ENCODE measurements at places on chromosomes 16 and 17.
A peak's percentile ranks its signal among the peaks of the same experiment; 100 is the strongest.

DNA sequence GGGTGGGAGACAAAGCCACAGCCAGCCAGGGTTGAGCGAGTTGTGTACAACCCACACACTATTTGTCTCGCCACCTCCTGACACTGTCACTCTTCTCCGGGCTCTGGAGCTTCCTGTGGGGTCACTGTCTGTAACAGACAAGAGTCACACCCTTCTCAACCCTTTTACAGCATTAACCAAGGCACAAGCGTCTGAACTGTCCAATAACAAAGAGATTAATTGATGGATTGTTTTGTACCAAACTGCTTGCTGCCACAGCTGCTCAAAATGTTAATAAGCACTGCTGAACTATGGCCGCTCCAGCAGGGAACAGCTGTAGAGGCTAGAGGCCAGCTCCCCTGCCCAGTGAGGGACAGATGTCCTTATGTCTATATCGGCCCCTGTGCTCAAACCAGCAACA lies 25.2 kb upstream of the HYDIN start:
- DNase-seq: peak; percentile 67

GRCh38 chr17:38715216-38715943 lies 10.3 kb downstream of the MLLT6 start:
- DNase-seq: no peak

DNA sequence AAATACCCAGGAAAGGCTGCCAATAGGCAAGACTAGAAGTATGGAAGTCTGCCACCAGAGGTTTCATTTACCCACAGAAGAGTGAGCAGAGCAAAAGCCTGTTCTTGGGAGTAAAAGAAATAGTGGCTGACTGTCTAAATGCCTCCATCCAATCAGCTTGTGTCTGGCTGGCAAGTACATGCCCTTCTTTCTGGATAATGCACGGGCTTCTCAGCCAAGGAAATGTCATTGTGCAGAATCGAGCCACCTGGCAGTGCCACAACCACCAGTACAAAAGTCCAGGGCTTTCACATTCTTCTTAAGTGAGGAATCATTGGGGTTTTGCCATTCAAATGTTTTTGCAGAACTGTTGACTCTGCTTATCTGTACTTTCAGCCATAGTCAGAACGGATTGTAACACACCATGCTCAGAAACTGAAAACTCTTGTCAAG lies 10.1 kb upstream of the ERCC4 start:
- DNase-seq: no peak

DNA sequence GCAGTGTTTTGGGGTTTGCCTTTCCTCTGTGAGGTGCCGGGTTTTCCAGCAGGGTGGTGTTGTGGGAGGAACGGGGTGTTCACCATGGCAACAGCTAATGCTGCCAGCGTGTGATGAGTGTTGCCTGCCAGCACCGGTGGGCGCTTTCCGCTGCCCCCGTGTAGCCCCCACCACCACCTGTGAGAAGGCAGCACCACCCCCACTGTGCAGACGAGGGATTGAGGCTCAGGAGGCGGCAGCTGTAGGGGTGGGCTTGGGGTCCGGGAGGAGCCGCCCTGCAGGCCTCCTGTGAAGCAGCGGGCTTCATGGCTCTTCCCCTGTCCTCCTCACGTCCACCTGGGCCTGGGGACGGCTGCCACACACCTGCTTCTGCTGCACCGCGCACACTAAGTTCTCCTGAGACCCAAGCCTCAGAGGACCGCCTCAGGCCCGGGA lies 5.2 kb downstream of the RAB40C start:
- no peak for DNase-seq

DNA sequence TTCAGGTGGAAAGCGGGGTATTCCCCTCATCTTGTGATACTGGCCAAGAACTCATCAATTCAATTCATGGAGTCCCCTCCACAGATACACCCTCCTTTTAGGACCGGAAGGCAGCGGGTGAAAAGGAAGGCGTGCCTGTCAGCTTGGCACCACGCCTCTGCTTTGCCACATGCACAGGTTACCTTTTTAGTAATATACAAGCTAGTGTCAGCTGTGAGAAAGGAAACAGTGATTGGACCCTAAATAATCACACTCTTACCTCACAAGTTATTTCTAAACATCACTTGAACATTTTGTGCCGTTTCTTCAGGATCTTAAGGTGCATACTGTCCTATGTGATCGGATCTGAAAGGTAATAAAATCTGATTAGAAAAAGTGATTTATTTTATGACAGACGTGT lies 15.7 kb downstream of the ZDHHC7 start:
- no peak for DNase-seq

DNA sequence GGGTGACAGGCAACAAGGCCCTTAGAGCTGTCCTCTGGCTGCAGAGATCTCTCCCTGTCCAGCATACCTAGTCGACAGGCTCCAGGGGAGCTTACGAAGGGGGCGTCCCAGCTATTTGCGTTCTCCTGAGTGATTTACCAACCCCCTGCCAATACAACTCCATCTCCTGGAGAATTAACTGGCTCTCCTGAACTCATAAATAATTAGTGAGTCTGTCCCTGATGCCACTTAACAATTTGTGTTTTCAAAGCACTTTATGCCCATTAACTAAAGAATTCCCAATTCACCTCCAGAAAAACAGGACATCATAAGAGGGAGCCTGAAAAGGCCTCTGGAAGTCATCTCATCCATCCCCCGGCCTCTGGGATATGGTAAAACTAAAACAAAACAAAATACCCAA lies 26.7 kb downstream of the SDK2 start:
- no peak for DNase-seq

GRCh38 chr16:17063201-17064139 lies 407.3 kb downstream of the XYLT1 start:
- DNase-seq: no peak

- DNase-seq: no peak
Observed at GRCh38 chr16:14057878-14058382, 13.2 kb upstream of the MRTFB start.

- DNase-seq: peak; percentile 69
Observed at GRCh38 chr17:50482516-50482915, 3.9 kb downstream of the RSAD1 start.

GRCh38 chr17:47629826-47630225 lies 19.9 kb upstream of the KPNB1 start:
- DNase-seq: no peak

GRCh38 chr16:31194898-31195297 lies 7.7 kb downstream of the PYCARD start:
- DNase-seq: no peak

- no peak for DNase-seq
Observed at GRCh38 chr16:53291757-53292392, 142.4 kb upstream of the RBL2 start.

- DNase-seq: no peak
Observed at GRCh38 chr16:29696881-29697331, 17.9 kb downstream of the QPRT start.

DNA sequence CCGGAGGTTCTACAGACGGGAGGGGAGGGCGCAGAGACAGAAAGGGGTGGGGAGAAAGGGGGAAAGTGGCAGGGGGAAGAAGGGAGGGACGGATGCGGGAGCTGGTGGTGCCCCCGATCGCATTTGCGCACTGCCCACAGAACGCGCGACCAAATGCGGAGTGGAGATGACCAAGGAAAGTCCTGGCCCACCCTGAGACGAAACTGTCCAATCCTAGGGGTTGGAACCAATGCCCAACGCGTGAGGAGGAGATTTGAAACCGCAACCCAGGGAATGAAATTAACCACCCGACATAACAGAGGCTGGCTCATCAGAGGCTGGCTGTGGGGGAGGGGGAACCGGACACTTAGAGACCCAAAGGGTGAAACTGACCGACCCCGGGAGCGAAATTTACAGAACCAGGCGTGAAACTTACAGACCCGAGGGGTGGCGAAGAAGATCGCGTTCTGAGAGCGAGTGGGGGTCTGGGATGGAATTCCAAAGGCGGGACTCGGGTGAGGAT lies 1.4 kb downstream of the HES7 start:
- no peak for DNase-seq

DNA sequence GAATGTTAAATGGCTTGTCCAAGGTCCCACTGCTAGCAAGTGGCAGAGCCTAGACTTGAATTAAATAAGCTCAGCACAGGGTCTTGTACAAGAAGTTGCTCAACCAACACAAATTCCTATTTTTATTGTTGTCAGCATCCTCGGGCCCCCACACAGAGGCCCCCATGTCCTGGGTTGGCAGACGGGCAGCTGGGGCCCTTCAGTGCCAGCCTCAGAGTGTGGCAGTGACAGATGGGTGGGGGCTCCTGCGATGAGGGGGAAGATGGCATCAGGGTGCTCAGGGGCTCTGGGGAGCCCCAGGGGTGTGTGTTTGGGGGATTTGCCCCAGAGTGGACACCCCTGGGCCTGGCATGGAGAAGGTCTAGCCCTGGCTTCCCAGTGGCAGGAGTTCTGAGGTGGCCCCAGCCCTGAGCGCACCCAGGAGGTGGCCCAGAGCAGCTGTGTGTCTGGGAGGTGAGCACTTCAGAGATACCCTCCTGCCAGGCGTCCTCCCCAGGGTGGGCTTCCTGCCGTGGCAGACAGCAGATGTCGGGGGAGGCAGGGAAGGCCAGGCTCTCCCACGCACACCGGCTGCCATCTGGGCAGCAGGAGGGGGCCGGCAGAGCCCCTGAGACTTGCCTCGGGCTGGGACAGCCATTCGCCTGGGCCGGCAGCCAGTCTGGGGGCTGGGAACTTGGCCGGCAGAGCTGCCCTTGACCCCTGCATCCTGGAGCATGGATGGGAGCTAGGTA lies 150.8 kb downstream of the C16orf78 start:
- peak; percentile 19 for DNase-seq

DNA sequence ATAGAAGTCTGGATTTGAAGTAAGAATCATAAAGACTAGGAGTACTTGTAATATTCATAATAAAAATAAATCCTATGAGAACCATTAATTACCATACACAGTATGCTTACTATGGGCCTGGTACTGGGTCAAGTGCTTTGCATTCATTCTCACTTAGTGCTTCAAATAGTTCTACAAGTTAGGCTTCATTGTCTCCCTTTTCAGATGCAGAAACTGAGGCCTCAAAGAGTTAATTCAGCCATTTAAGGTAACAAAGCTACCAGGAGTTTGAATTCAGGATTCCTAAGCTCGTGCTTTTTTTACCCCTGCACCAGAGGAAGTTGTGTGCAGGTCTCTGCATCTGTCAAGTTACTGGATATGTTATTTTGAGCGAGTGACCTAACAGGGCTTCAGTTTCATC lies 1098.4 kb upstream of the EEF2KMT start:
- no peak for DNase-seq

DNA sequence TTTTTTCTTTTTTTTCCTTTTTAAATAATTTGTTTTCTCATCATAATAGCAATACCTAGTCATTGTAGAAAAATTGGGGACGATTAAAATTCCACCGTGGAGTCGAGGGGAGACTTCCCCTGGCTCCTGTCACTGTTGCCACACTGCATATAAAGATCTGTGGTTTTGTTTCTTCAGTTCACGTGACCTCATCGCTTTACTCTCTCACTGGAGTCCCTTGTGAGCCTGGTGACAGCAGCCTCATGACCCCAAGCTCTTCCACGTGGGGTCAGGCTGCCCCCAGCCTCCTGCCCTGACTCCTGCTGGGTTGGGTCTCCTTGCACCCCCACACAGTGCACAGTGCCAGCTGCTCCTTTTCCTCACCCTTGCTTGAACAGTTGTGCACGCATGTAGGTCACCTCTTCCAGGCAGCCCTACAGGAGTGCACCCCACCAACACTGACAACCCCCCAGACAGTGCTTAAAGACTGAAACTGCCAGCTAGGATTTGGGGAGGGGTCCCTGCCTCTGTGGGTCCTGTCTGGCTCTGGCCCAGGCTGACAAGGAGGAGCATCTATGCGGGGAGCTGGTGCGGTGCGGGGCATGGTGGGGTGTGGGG lies 7.3 kb upstream of the METRNL start:
- DNase-seq: no peak

DNA sequence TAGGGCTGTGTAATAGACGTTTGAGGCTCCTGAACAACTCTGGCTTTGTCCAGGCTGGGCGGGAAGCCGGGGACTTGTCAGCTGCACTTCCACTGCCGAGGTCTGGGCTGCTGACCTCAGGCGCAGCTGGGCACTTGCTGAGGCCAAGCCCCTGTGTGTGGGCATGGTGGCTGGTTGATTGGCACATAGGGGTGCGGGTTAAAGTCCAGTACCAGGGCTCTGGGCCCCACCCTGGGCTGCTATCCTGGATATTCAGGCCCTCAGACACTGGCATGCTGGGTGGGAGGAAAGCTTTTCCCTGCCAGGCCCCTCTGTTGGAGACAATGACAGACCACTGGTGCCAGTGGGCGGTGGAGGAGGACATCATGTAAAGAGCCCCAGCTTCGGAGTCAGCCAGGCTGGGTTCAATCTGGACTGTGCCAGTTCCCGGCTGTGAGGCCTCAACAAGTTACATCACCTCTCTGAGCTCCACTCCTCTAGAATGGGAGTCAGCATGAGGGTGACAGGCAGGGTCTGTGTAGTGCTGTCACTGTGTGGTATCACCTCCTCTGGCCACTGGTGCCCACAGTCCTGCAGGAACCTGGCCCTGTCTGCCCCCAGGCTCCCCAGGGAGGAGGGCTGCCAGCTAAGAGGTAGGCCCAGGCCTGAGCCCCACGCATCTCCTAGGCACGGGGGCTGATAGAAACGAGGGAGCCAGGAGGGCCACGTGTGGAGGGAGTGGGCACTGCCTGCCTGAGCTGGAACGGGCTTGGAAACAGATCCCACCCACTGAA lies 42.5 kb downstream of the PSME3IP1 start:
- DNase-seq: no peak

DNA sequence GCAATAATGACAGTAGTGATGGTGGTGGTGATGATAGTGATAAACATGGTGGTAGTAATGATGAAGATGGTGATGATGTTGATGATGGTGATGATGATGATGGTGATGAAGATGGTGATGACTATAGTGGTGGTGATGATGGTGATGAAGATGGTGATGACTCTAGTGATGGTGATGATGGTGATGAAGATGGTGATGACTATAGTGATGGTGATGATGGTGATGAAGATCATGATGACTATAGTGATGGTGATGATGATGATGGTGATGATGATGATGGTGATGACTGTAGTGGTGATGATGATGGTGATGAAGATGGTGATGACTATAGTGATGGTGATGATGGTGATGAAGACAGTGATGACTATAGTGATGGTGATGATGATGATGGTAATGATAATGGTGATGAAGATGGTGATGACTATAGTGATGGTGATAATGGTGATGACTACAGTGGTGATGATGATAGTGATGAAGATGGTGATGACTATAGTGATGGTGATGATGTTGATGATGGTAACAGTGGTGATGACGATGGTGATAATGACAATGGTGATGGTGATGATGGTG lies 35.6 kb downstream of the DYNLRB2 start:
- no peak for DNase-seq

GRCh38 chr17:32007463-32008298 lies 498 bp downstream of the LRRC37B start:
- peak; percentile 49 for DNase-seq
